ENCODE measurements at places on chromosomes 6 and 20.

- DNase-seq: no peak
These were observed 25.1 kb upstream of the CMTR1 start for GRCh38 chr6:37407948-37408347.

- no peak for DNase-seq
These were observed 19.3 kb upstream of the RGS17 start for GRCh38 chr6:153150371-153150751.

DNA sequence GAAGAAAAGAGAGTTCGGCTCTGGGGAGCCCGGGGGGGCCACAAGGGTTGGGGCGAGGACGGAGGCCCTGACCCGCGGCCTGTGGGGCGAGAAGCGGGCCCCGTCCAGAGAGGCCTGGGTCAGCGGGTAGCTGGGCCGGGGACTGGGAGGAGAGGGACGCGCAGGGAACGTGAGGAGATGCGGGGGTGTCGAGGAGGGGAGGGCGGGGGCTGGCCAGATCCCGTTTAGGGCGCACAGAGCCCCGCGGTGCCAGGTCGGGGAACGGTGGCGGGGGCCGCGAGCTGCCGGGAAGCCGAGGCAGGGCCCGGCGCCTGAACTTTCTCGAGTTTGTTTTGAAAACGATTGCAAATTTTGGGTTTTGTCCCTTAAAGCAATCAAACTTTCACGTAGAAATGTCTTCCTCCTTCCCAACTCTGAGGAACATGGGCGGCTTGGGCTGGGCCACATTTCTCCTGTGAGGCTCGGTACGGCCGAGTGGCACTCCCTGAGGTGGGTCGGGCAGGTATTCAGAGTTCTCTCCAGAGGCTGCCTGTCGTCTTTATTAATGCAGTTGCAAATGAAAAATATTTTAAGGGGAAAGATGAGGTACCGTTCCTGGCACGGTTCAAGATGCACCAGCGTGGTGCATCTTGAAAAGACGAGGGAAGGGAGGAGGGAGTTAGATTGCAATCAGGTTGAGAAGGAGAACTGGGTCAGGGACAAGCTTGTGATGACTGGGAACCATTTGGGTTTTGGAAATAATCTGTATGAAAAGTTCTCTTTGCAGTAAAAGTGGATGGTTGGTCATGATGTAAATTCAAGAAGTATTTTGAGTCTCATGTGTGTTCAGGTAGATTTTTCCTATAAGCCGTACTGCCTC is 972 bp downstream of the RNF8 start:
- DNase-seq: peak; percentile 17

- DNase-seq: no peak
These were observed 6.5 kb upstream of the LY6G5C start for GRCh38 chr6:31687321-31687720.

- DNase-seq: no peak
These were observed 5.6 kb downstream of the FILIP1 start for GRCh38 chr6:75488033-75488432.
